ENCODE measurements at places on chromosomes 3 and 15.

DNA sequence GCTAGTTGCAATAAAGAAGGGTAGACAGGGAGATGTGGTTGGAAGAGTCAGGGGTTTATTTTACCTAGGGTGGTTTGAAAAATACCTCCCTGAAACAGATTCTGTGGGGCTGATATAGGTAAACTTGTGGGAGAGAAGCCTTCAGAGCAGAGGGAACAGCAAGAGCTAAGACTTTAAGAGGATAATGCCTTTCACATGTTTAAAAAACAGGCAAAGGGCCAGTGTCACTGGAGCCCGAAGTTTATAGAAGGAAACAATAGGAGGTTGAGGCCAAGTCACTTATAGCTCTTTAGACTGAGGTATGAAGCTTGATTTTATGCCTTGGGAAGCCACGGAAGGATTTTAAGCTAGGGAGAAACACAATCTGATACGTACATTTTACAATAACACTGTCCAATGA lies 448.7 kb downstream of the TAFA4 start:
- no peak for DNase-seq

DNA sequence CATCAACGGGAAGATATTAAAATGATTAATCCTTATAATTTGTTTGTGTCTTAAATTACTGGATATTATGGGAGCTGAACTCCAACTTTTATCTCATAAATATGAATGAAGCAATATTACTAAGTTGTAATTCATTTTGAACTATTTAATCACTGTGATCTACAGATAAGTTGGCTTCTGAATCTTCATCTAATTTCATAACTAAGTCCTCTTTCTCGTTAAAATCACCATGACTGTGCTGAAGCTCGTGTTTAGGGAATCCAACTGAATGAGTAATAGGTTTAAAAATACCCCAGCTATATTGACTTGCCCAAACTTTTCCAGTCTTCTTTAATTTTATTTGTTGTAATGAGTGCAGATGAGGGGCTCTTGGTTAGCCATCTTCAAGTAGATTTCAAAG lies 14.1 kb downstream of the MDFIC2 start:
- DNase-seq, result no peak

GRCh38 chr15:65942436-65942835 lies 73.1 kb downstream of the RAB11A start:
- DNase-seq, result no peak

- DNase-seq, result no peak
These were observed 81.9 kb upstream of the CDV3 start for GRCh38 chr3:133491481-133492059.

GRCh38 chr15:98878862-98879261 lies 128.7 kb downstream of the PGPEP1L start:
- DNase-seq, result no peak

- no peak for DNase-seq
These were observed 52.4 kb downstream of the IL1RAP start for GRCh38 chr3:190566043-190566933.

GRCh38 chr3:186352369-186352768 lies 9.7 kb downstream of the DGKG start:
- no peak for DNase-seq

- no peak for DNase-seq
These were observed 10.7 kb downstream of the CHST14 start for GRCh38 chr15:40481341-40482074.

- no peak for DNase-seq
These were observed 596.3 kb downstream of the PYDC2 start for GRCh38 chr3:192057261-192057660.

All from GM12864 (cell line).